ENCODE measurements at places on chromosomes 1 and 21.
A peak's percentile ranks its signal among the peaks of the same experiment; 100 is the strongest.

- no peak for DNase-seq
Measured at GRCh38 chr1:27033043-27033746, 20.5 kb upstream of the TENT5B start.

DNA sequence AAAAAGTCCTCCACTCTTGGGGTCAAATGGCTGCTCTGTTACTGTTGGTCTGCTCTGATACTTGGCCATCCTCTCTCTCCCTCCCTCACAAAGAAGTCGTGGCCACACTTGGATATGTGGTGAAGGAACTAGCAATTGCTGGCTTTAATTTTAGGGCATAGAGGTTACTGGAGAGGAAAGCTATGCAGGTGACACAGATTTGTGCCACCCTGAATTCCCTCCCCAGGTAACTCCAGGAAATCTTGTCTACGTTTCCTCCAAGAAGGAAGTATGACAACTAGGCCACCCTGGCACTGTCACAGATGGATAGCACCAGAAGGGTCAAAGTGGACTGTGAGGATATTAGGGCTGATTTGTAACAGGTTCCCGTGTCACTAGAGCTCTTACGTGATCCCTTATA, 36.0 kb downstream of the XCL2 start:
- no peak for DNase-seq

- no peak for DNase-seq
Measured at GRCh38 chr1:230464671-230465070, 38.5 kb upstream of the PGBD5 start.

DNA sequence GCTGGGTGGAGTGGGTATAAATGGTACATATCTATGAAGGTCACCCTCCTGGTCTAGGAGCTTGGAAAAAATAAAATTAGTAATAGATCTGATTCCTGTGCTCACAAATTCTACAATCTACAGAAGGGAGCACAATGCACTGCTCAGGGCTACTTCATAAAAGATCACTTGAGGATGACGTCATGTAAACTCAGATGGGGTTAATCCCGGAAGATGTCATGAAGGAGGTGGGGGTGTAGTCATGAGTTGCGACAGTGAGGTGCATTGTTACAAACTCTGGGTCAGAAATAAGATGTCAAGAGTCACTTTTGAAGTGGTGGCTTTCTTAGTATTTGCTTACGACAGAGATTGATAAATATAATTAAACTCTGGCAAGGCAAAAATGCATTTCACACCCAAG, 68.2 kb downstream of the LHX9 start:
- DNase-seq: peak; percentile 17

DNA sequence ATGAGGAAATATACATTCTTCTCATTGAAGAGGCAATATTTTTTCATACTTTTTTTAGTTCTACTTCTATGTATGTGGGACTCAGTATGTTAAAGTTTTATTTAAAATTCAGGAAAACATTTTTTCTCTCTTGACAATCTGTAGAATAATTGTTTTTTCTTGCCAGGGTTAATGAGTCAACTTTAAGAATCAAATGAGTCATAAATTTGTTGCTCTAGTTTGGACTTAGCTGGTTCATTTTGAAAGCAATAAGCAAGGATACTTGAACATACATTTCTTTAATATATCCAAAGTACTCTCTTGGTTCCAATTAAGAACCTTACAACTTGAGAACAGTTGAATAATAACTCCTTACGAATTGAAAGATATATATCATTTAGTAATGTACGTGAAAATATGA, 1145.3 kb upstream of the B3GALT2 start:
- no peak for DNase-seq

- no peak for DNase-seq
Measured at GRCh38 chr1:91412371-91412770, 7.7 kb upstream of the HFM1 start.

GRCh38 chr1:246725191-246725590, 982 bp downstream of the SCCPDH start:
- DNase-seq: no peak

DNA sequence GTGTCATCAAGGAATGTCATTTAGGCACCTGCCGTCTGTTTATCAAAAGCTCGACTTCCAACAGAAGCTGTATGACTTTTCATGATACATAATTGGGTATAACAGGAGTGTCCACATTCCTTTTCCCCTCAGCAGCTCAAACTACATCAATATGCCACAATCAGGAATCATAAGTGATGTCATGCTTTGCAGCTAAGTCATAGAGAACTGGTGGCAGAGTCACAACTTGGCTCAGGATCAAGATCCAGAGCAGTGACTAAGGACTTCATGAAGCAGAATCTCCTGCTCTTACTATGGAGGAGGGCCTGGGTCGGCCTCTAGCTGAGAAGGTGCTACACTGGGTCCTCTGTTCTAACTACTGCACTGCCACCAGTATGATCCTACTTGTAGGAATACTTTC, 36.5 kb upstream of the AGBL4 start:
- no peak for DNase-seq

DNA sequence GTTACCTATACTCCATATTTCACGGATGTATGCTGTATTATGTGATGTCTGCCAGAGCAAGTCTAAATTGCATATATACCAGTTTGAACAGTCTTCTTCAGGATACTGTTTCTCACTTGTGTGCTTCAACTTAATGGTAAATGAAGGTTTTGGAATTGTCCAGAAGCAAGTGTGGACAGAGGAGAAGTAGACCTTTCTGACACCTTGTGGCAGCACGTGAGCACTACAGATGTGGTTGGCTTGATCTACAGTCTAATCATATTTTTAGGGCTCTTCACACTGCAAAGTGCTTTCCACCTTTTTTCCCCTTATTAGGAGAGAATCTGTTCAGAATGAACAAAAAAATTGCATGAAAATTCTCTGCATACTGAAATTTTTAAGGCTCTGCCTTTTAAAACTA, 10.9 kb downstream of the MORC3 start:
- peak; percentile 62 for DNase-seq

GRCh38 chr1:181896824-181897223, 164.7 kb downstream of the ZNF648 start:
- no peak for DNase-seq

Data from SK-MEL-5 (cell line).